ENCODE measurements at places on chromosomes 5 and 9. TPM values are rescaled to one million over a fixed set of nuclear protein-coding genes. Genes with fewer than 3 reads are reported as not detected.

Gene PLEKHG4B
- polyA plus RNA-seq: 2.0 TPM

Gene SH3RF2
- 31.9 TPM for polyA plus RNA-seq

Gene PCDHB7
- 1.3 TPM for polyA plus RNA-seq

Gene UNC13B
- 33.1 TPM for polyA plus RNA-seq

DNA sequence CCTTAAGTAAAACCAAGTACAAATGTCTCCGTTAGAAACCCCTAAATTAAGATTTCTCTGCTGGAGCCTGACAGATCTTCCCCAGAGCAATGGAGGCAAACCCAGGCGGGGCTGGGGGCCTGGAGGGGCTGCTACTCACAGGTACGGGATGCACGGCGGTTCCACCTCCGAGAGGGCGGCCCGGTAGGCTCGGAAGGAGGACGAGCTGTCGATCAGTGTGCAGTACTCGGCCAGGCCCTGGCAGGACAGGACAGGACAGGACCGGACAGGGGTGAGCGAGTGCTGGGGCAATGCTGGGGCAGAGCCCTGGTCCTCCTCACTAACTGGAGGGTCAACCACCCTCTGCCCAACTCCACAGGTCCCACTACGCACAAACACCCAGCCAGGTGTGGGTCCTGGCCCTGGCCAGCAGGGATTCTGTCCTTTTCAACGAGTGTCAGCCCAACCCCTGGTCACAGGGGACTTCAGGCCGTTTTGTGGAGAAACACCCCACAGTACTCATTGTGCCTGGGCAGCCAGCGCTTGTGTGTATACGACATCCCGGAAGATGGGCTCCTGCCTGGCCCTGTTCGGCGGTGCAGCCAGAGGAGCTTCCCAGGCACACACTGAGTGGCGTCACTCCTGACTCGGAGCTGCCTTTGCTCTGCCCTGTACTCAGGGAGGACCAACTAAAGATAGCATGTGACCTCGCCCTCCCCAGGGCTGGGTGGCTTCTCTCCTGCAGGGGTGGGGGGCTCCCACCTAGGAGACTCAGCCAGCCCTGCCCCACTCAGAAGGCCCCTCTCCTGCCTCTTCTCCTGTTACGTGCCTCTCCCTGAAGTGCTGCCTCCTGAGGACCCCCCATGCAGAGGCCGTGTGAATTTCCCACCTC lies 37.4 kb downstream of the PRRT1B start:
- H3K4me1 ChIP-seq: no peaks in the 10 kb centered on the region
- no peaks in the 10 kb centered on the region for H3K27me3 ChIP-seq
- peaks cover 73% of the 10 kb centered on the region for H3K36me3 ChIP-seq
- DNase-seq: no peak

GRCh38 chr5:139637438-139638089 lies 10.6 kb upstream of the CXXC5 start:
- no peaks in the 10 kb centered on the region for H3K27me3 ChIP-seq
- peak overlapping the region; percentile 96 for H3K27ac ChIP-seq
- peak; percentile 91 for DNase-seq
- H3K4me1 ChIP-seq: peaks cover 64% of the 10 kb centered on the region
- H3K4me3 ChIP-seq: peak overlapping the region; percentile 52

DNA sequence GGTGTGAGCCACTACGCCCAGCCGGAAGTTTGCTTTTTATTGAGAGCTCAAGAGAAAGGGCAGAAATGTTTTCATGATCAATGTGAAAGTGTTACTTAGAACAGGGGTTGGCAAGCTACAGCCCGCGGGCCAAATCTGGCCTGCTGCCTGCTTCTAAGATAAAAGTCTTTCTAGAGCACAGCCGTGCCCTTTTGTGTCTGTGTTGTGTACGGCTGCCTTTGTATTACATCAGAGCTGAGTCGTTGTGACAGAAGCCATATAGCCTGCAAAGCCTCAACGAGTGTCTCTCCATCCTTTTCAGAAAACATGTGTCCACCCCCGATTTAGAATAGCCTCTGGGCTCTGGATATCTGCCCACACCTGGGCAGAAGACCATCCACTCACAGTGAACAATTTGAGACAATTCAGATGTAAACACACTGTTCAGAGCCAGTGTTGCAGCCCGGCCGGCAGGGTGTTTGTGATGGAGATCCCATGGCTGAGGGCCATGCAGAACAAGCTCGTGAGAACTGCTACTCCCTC lies 28.8 kb downstream of the AK8 start:
- H3K4me1 ChIP-seq: no peaks in the 10 kb centered on the region
- DNase-seq: no peak
- no peak overlapping the region for H3K27ac ChIP-seq
- H3K4me3 ChIP-seq: no peak overlapping the region
- H3K27me3 ChIP-seq: no peaks in the 10 kb centered on the region
- H3K36me3 ChIP-seq: no peaks in the 10 kb centered on the region

Gene NDST1
- 45.4 TPM for polyA plus RNA-seq

DNA sequence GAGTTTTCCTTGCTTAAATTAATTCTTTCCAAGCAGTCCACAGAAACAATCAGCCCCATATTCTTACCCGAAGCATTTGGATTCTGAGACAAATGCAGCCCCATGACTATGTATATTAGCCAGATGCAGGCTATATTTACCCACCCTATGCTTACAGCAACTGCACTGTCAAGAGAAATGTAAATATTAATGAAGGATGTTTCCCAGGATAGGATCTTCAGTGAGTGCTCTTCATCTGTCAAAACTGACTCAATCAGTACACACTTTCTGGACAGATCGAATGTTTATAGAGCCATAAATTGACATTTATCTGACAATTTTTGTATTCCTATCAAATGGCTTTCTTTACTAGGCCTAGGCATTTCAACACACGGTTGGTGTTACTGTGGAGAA lies 725.3 kb upstream of the SEMA6A start:
- H3K27me3 ChIP-seq: no peaks in the 10 kb centered on the region
- no peak for DNase-seq
- no peaks in the 10 kb centered on the region for H3K36me3 ChIP-seq
- no peak overlapping the region for H3K27ac ChIP-seq
- no peaks in the 10 kb centered on the region for H3K4me1 ChIP-seq

DNA sequence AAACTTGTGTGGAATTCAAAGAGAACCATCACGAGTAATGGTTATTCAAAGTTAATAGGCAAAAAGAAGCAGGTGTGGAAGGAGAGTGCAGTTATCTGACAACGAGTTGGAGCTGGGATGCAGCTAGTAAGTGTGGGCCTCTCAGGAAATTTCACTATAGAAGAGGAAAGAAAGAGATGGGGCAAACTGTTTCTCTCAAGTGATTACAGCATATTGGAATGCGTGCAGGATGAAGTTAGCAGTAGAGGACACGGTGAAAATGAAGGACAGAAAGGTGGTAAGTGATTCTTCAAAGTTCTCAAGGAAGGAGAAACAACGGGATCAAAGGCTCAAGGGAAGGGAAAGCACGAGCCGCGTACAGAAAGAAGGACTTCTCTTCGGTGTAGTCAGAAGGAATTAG lies 84.0 kb downstream of the ADAMTS12 start:
- no peaks in the 10 kb centered on the region for H3K36me3 ChIP-seq
- H3K27ac ChIP-seq: no peak overlapping the region
- no peak for DNase-seq

DNA sequence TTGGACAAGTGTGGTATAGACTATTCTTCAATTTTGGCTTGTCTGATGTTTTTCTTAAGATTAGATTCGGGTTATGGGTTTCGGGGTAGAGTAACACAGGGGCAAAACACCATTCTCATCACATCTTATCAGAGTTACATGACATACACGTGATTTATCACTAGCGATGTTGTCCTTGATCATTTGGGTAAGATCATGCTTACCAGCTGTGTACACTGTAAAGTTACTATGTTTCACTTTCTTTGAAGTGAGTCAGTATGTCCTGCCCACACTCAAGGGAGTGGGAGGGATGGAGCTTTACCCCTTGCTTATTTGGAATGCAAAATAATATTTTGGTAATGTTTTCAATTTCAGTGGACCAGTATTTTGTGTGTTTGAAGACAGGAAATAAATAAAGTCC lies 101.8 kb upstream of the TAF11L2 start:
- no peaks in the 10 kb centered on the region for H3K36me3 ChIP-seq
- DNase-seq: no peak
- no peaks in the 10 kb centered on the region for H3K4me1 ChIP-seq
- H3K27ac ChIP-seq: no peak overlapping the region
- peaks cover 6% of the 10 kb centered on the region for H3K27me3 ChIP-seq

Gene AFAP1L1
- 9.6 TPM for polyA plus RNA-seq

- no peak overlapping the region for H3K27ac ChIP-seq
- no peaks in the 10 kb centered on the region for H3K36me3 ChIP-seq
- no peak for DNase-seq
- H3K4me3 ChIP-seq: no peak overlapping the region
Observed at GRCh38 chr5:87243161-87243844, 24.4 kb upstream of the RASA1 start.

DNA sequence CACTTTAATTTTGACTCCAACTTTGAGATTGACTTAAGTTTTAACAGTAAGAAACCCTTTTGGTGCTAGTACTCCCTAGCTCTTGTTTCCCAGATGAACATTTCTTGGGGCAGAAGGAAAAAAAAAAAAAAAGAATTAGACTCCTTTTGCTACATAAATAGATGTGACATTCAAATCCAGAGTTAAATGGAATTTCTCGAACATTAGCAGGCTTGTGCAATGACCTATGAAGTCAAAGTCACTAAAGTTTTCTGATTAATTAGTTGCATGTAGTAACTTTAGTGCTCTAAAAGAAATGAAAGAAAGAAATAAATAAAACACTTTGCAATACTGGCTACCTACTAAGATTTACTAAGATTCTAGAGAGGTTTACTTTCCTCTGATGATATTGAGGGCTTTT lies 106.8 kb downstream of the TMEM174 start:
- no peaks in the 10 kb centered on the region for H3K4me1 ChIP-seq
- H3K27me3 ChIP-seq: peaks cover 2% of the 10 kb centered on the region
- no peak overlapping the region for H3K4me3 ChIP-seq
- no peak for DNase-seq
- no peak overlapping the region for H3K27ac ChIP-seq

GRCh38 chr9:114559830-114560513 lies 27.6 kb upstream of the ATP6V1G1 start:
- H3K36me3 ChIP-seq: no peaks in the 10 kb centered on the region
- DNase-seq: peak; percentile 23
- peaks cover 6% of the 10 kb centered on the region for H3K27me3 ChIP-seq

DNA sequence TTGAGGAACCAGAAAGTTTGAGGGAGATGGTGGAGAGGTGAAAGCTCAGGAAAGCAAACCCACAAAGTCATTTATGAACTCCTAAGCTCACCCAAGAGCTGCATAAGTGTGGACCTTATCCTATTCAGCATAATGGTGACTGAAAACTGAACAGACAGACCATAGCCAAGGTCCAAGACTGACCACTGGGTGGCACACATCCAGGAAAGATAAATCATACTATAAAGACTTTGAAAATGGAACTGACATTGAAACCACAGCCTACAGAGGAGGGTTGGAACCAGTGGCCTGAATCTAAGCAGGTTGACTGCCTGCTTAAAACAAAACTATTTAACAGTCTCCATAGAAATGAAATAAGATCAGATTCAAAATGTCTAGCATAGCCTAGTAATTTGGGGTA lies 121.0 kb upstream of the RGS7BP start:
- no peak overlapping the region for H3K4me3 ChIP-seq
- no peaks in the 10 kb centered on the region for H3K27me3 ChIP-seq
- no peaks in the 10 kb centered on the region for H3K4me1 ChIP-seq
- no peaks in the 10 kb centered on the region for H3K36me3 ChIP-seq
- no peak overlapping the region for H3K27ac ChIP-seq

Gene EGFL7
- polyA plus RNA-seq: 47.5 TPM
